EL (cell line): ENCODE measurements at places on chromosomes 6 and 20.

GRCh38 chr6:24743944-24744335 lies 25.0 kb upstream of the C6orf62 start:
- no peak for DNase-seq

- no peak for DNase-seq
Measured at GRCh38 chr6:91633374-91634111, 1046.7 kb upstream of the MAP3K7 start.

DNA sequence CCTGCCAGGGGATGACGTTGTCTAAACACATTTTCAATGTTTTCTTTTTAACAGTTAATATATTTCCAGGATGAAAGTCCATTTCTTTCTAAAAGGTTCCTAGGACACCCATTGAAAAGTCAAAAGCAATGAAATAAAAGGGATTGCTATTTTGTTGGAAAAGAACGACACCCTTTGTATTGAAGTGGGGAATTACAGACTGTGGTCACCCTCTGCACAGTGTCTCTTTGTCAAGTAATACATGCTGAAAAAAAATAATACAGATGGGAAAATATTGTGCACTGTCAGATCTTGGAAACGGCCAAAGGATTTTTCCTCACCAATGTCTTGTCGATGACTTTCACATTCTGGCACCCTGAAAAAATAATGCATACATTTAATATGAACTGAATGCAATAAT lies 56.9 kb downstream of the HAO1 start:
- no peak for DNase-seq

GRCh38 chr6:93848031-93848742 lies 428.8 kb upstream of the EPHA7 start:
- DNase-seq = no peak

GRCh38 chr6:18045507-18045906 lies 58.1 kb upstream of the KIF13A start:
- no peak for DNase-seq

DNA sequence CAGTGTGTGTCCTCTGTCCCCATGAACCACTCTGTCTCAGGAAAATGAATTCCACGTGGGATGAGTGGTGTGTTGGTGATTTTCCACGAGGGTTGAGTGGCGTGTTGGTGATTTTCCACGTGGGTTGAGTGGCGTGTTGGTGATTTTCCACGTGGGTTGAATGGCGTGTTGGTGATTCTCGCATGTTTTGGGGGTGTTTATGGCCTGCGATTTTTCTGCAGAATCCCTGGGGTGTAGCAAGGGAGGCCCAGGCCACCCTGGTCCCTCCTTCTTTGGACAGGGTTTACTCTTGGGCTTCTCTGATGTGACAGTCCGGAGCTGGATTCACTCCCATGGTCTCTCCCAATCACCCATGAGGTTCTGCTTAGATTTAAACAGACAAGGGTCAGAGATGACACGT lies 90.6 kb upstream of the FRMD1 start:
- DNase-seq = no peak

GRCh38 chr6:52731719-52732118 lies 31.6 kb downstream of the GSTA2 start:
- DNase-seq = no peak

DNA sequence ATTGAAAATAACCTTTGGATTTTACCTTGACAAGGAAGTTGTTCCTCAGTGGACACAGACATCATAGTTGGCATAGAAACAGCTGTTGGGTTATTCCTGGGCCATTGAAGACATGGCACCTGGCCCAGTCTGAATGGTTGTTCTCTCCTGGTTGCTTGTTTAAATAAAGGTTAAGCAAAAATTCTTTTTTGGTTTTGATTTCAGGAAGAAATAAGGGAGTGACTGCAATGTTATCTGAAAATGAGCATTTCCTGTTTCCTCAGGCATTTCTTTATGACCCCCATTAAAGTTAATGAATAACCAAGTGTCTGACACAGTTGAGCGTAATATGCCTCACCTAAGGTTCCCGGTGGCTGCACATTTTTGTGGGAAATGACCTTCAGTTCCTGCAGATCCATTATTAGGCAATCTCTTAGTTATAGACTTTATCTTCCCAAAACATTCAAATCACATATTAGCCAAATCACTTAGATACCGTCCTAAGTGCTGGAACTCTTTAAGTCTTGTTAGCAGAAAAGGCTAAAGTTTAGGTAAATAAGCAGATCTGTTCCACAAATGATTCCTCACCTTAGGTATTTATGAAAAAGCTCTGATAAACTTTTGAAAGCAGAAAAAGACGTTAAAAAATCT lies 648.7 kb upstream of the FLRT3 start:
- DNase-seq = no peak

- DNase-seq = no peak
Measured at GRCh38 chr20:53503517-53503919, 90.1 kb downstream of the ZNF217 start.

DNA sequence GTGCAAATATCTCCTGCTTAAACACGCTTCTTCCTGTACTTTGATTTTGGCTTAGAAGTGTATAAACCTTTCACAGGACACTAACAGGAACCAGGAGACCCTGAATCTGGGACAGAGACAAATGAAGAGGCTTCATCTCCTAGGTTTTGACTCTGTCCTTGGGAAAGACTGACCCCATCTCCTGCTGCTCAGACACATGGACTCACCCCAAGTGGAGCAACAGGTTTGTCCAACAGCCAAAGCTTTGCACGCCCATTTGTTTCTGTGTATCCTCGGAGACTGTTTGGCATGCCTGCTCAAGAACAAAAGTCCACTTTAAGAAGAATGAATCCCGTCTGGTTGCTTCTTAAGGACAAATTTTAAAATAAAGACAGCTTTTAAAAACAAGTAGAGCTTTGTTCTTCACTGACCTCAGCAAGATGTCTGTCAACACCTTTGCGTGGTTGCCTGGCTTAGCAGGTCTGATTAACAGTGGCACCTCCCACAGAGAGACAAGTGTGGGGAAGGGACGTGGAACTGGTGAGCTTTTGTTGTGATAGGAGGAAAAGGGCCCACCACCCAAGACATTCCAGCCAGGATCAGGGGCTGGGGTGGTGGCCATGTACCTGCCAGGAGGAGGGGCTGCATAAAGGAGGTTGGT lies 202.6 kb downstream of the SOD2 start:
- no peak for DNase-seq

DNA sequence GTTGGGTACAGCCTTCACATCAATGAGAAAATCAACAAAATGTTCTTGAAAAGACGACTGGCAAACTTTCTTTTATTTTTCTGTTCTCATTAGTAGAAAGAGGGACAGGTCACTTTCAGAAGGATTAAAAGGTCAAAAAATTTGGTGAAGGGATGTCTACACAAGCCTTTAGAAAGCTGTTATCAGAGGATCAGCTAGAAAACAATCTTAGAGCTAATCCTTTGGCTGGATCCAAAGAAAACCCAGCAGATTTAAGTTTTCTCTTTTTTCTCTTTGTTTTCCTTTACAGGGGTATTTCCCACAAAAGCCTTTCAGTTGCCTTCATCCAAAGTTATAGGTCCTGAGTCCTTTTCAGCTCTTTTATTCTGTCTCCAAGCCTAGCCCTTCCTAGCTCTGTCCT lies 57.3 kb upstream of the EDN1 start:
- DNase-seq = no peak

GRCh38 chr6:90905351-90905750 lies 318.5 kb upstream of the MAP3K7 start:
- no peak for DNase-seq

- peak; percentile 66 for DNase-seq
Measured at GRCh38 chr6:39361657-39362486, 39.4 kb upstream of the KCNK16 start.

GRCh38 chr6:220721-221475 lies 71.4 kb upstream of the DUSP22 start:
- DNase-seq = peak; percentile 56

GRCh38 chr6:91114123-91114708 lies 527.3 kb upstream of the MAP3K7 start:
- DNase-seq = no peak

DNA sequence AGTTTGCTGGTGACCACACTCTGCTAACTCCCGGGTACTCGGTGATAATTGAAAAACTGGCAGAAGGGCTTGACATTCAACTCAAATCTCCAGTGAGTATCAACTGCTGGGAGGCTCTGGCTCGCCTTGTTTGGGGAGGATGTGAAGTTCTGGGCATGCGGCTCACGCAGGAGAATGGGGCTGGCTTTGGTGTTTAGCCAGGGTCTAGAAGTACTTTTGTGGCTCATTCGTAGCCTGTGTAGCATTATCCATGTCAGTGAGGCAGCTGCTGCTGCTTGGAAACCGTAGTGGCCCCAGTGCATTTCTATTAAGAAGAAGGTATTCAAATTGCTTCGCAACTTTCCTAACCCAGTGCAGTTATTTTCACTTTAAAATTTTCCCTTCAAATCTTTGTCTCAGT lies 52.2 kb downstream of the KDM1B start:
- DNase-seq = no peak

- DNase-seq = no peak
Measured at GRCh38 chr6:36526066-36526465, 21.2 kb downstream of the STK38 start.

DNA sequence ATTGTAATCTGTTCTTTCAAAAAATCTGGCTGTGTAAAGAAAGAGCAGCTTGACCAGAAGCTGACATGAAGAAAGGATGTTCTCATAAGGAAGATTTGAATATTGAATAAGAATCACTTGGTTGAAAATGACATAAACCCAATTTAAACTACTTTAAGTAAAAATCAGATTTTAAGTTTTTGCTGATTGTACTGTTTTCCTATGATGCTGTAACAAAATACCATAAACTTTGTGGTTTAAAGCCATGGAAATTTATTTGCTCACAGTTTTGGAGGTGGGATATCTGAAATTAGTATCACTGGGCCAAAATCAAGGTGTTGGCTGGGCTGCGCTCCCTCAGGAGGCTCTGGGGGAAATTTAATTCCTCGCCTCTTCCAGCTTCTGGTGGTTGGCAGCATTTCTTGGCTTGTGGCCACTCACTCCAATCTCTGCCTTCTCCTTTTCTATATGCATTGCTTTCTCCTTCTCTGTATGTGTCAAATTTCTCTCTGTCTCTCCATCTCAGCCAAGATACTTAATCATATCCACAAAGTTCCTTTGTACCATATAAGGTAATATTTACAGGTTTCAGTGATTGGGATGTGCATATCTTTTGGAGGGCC lies 141.2 kb upstream of the ZFP64 start:
- DNase-seq = no peak

- no peak for DNase-seq
Measured at GRCh38 chr6:125985979-125986300, 400 bp upstream of the TRMT11 start.

DNA sequence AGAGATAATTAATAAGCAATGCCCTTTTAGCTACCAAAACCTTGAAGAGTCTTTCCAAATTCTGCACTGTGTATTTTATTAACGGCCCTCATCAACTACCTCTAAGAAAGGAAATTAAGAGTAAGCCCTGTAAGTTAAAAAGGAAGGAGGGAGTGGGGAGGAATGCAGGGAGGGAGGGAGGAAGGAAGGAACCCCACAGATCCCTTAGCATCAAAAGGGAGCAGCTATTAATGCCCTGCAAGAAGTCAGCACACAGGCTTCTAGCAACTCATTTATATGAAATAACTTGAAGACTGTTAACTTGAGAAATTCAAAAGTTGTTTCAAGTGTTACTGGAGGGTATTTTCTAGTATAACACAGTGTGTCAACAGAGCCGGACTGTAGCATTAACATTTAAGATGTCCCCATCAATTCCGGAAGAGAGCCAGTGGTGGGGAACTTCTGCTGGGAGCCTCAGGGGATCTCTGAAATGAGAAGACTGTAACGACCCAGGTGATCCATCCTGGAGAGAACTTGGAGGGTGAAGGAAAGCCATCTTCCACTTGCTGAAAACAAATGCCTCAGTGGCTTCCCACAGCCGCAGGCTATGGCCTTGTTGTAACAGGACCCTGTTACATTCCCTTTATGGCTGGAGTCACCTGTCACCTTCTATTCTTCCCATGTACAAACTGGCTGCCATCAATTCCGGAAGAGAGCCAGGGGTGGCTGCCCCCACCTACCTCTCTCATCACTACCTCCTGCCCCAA lies 33.2 kb downstream of the SLC22A23 start:
- no peak for DNase-seq

DNA sequence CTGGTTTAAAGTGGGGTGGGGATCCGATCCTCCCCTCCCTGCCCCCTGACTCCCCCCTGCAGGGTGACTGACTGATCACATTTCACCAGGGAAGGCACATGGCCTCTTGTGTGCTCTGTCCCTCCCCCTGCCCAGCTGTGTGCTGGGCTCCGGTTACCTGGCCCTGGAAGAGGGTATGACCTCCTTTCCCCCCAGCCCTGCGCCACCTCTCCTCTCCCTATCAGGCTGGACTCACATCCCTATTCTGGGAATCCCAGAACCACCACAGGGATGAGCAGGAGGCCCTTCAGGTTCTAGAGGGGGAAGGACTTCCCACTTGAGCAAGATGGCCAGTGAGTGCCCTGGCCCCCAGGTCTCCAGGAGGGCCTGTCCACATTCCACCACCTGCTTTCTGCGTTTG lies 2.1 kb upstream of the IP6K3 start:
- DNase-seq = no peak
